ENCODE measurements at places on chromosomes 16 and 17. TPM values are rescaled to one million over a fixed set of nuclear protein-coding genes. Genes with fewer than 3 reads are reported as not detected.

DNA sequence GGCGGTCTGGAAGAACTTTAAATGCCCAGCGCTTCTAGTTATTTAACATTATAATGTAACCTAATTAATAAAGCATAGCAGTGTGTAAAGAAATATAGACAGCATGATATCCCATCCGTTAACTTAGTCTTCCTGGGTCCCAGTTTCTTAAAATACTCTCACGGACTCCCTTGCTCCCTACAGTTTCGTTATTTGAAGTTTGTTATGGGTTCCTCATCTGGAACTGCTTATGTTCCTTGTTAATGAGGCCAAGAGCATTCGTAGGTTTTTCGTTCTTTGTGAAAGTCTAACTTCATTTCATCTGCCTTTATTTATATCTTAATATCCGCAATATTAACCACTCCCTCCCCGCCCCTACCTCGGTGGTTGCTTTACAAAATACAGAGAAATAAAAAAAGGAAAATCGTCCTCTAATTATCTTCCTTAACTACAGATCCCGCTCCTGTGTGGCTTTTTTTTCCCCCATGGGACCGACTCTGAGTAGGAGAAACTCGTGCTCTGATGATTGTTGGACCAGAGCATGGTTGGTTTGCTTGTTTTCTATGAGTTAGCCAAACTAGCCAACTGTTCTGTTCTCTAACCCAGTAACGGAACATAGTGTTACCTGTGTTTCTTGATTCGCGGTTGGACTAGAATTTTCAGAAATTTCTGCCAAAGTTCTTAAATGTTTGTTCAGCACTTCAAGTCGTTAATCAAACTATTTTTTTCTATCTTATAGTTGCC, 863 bp downstream of the ADPRM start:
- no peaks in the 10 kb centered on the region for H3K27me3 ChIP-seq
- peak overlapping the region; percentile 72 for H3K27ac ChIP-seq
- peaks cover 2% of the 10 kb centered on the region for H3K4me1 ChIP-seq
- H3K4me3 ChIP-seq, result peak overlapping the region; percentile 77
- peak; percentile 10 for DNase-seq

The HOXB1 gene
- not detected for total RNA-seq

DNA sequence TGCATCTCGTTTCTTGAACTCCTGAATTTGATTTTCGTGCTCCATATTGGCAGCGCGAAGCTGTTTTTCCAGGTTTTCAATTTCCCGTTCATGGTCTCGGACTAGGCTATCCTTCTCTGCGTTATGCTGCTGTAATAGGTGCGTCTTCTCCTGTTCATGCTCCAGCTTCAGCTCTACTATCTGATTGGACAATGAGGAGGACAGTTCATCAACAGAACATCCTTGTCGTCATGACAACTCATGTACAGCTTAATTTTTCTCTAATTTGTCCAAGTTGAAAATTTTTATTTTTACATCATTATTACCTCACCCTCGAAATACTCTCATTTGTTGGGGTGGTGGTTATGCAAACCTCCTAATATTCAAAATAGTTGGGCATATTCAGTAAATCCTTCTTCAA, 289.8 kb downstream of the CEP112 start:
- no peaks in the 10 kb centered on the region for H3K4me1 ChIP-seq
- no peak for DNase-seq
- H3K4me3 ChIP-seq, result no peak overlapping the region
- H3K27me3 ChIP-seq, result no peaks in the 10 kb centered on the region
- no peaks in the 10 kb centered on the region for H3K36me3 ChIP-seq

GRCh38 chr16:56935201-56935600, 3.3 kb downstream of the HERPUD1 start:
- no peak overlapping the region for H3K27ac ChIP-seq
- H3K36me3 ChIP-seq, result peaks cover 35% of the 10 kb centered on the region
- H3K27me3 ChIP-seq, result no peaks in the 10 kb centered on the region
- peaks cover 8% of the 10 kb centered on the region for H3K4me1 ChIP-seq
- no peak overlapping the region for H3K4me3 ChIP-seq

GRCh38 chr17:78307887-78308638, 51.8 kb downstream of the SOCS3 start:
- H3K27me3 ChIP-seq, result no peaks in the 10 kb centered on the region
- no peak overlapping the region for H3K4me3 ChIP-seq
- H3K27ac ChIP-seq, result no peak overlapping the region
- H3K4me1 ChIP-seq, result no peaks in the 10 kb centered on the region

DNA sequence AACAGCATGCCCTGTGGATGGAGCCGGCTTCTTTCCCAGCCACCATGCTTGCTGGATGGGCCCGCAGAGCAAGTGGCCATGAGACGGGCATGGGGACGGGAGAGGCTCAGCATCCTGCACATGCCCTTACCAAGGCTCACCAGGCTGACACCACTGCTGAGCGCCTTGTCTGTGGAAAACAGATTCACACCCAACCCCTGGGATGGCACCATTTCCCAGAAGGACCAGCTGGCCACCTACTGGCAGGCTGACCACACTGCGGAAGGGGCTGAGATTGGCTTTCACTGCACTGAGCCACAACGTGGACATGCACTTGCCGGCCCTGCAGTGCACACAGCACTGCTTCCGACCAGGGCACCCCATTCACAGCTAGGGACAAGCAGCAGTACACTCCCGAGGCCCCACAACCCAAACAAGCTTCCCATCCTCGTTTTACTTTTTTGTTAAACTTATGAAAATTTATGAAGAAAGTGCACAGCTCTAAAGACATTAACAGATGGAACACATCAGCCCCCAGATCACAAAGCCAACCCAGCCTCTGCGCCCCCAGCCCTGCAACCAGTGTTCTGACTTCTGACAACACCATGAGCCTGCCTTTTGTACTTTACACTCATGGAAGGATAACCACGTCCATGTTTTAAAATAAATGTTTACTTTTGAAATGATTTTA, 13.9 kb upstream of the KRTAP17-1 start:
- no peak overlapping the region for H3K27ac ChIP-seq
- no peaks in the 10 kb centered on the region for H3K27me3 ChIP-seq
- no peaks in the 10 kb centered on the region for H3K36me3 ChIP-seq
- H3K4me3 ChIP-seq, result no peak overlapping the region
- H3K4me1 ChIP-seq, result no peaks in the 10 kb centered on the region

The HEXIM2 gene
- total RNA-seq, result 6.1 TPM

DNA sequence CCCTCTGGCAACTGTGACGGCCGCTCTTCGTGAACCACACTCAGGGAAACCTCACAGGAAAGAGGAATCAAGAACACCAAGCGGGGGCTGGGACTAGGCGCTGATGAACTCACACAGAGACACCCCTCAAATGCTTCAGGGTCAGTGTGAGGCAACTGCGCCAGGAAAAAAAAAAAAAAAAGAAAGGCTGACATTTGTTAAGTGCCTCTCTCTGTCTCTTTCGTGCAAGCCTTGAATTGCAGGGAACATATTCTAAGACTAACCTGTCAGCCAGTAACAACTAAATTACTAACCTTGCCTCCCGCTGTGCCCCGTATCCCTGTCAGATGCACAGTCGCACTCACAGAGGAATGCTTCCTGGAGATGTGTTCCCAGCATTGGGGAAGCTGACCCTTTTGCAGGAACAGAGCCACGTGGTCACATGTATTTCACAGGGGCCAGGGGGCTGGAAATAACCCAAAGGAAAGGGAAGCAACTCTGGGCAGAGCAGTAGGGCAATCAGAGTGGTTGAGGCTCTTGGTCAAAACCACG, 247.8 kb downstream of the XYLT1 start:
- no peaks in the 10 kb centered on the region for H3K27me3 ChIP-seq
- no peak for DNase-seq
- peaks cover 4% of the 10 kb centered on the region for H3K4me1 ChIP-seq

DNA sequence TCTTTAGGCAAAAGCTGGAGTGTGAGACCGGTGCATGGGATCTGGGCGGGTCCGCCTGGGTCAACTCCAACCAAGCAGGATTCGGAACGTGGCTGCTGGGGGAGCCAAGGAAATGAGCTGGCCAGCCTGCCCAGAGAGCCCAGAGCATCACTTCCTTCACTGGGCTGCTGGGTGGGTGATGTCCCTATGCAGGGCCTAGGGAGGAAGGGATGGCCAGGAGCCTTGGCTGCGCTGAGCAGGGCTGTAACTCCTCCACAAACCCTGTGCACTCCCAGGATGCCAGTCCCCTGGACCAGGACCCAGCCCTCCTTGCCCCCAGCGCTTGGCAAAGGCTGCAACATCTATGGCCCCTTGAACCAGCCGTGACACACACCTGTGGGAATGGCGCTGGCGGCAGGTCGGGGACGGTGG, 138.4 kb downstream of the RAB11FIP4 start:
- H3K27me3 ChIP-seq, result no peaks in the 10 kb centered on the region
- no peaks in the 10 kb centered on the region for H3K36me3 ChIP-seq
- peaks cover 10% of the 10 kb centered on the region for H3K4me1 ChIP-seq
- DNase-seq, result no peak
- no peak overlapping the region for H3K4me3 ChIP-seq

GRCh38 chr17:64500862-64501765, 4.3 kb upstream of the POLG2 start:
- H3K27ac ChIP-seq, result no peak overlapping the region
- H3K36me3 ChIP-seq, result peaks cover 52% of the 10 kb centered on the region
- H3K4me1 ChIP-seq, result peaks cover 2% of the 10 kb centered on the region
- H3K4me3 ChIP-seq, result no peak overlapping the region

GRCh38 chr17:8506145-8506544, 70.5 kb downstream of the NDEL1 start:
- no peak overlapping the region for H3K4me3 ChIP-seq
- peaks cover 60% of the 10 kb centered on the region for H3K36me3 ChIP-seq
- DNase-seq, result no peak
- peaks cover 8% of the 10 kb centered on the region for H3K4me1 ChIP-seq
- no peaks in the 10 kb centered on the region for H3K27me3 ChIP-seq

- H3K36me3 ChIP-seq, result no peaks in the 10 kb centered on the region
- H3K4me1 ChIP-seq, result peaks cover 2% of the 10 kb centered on the region
- H3K27ac ChIP-seq, result no peak overlapping the region
- peaks cover 2% of the 10 kb centered on the region for H3K27me3 ChIP-seq
Measured at GRCh38 chr17:10316801-10317542, 55.8 kb downstream of the MYH13 start.

DNA sequence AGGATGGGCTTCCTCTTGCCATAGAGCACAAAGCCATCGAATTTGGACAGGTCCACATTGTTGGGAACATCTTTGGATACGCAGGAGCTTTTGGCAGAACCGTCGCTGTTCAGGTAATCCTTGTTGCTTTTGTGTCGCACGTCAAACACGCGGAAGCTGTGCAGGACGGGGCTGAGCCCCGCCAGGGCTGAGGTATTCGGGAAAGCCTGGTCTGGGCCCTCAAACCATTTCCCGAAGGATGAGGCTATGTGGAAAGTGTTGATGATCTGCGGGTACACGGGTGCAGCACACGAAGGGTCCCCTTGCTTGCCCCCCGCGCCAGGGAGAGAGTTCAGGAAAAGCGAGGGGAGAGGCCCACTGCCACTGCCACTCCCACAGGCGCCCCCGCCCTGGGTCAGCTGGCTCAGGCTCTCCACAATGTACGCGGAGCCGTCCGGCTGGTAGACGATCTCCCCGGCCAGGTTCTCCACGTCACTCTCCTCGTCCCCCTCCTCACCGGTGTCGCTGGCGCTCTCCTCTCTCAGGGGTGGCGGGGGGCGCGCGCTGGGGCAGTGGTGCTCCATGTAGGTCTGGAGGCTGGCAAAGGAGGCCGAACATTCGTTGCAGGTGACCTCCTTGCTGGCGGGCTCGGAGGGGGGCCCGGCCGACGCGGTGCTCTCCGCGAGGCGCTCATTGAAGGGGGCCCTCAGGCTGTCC, 88.5 kb downstream of the ZFHX3 start:
- peaks cover 24% of the 10 kb centered on the region for H3K36me3 ChIP-seq
- H3K27ac ChIP-seq, result no peak overlapping the region
- H3K4me3 ChIP-seq, result no peak overlapping the region
- H3K4me1 ChIP-seq, result peaks cover 2% of the 10 kb centered on the region
- H3K27me3 ChIP-seq, result no peaks in the 10 kb centered on the region

The GNAO1 gene
- total RNA-seq, result not detected

- H3K27me3 ChIP-seq, result no peaks in the 10 kb centered on the region
- no peak overlapping the region for H3K27ac ChIP-seq
- H3K36me3 ChIP-seq, result no peaks in the 10 kb centered on the region
- no peaks in the 10 kb centered on the region for H3K4me1 ChIP-seq
- no peak overlapping the region for H3K4me3 ChIP-seq
- DNase-seq, result no peak
Measured at GRCh38 chr16:54602666-54603065, 316.1 kb upstream of the IRX3 start.
